ENCODE measurements at places on chromosomes 7 and 10.

GRCh38 chr7:39433550-39433949, 132.7 kb upstream of the YAE1 start:
- no peak for DNase-seq

DNA sequence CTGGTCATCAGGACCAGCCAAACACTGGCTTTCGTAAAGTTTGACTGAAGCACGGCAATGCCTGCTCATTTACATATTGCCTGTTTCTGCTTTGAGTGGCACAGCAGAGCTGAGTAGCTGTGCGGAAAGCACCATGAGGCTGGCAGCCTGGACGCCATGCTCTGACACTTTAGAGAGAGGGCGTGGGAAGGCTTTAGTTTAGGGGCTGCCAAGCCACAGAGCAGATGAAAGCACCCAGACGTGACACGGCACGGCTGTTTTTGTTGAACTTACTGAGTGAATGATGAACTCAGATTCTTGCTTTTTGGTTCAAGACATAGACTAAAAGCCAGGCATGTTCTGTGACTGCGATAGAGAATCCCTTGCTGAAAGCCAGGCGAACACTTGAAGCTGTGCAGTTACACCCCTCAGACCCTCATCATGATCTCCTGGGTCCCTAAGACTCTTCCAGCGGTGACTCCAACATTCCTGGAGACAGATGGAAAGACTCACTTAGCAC, 182.1 kb downstream of the ZMYND11 start:
- peak; percentile 61 for DNase-seq

DNA sequence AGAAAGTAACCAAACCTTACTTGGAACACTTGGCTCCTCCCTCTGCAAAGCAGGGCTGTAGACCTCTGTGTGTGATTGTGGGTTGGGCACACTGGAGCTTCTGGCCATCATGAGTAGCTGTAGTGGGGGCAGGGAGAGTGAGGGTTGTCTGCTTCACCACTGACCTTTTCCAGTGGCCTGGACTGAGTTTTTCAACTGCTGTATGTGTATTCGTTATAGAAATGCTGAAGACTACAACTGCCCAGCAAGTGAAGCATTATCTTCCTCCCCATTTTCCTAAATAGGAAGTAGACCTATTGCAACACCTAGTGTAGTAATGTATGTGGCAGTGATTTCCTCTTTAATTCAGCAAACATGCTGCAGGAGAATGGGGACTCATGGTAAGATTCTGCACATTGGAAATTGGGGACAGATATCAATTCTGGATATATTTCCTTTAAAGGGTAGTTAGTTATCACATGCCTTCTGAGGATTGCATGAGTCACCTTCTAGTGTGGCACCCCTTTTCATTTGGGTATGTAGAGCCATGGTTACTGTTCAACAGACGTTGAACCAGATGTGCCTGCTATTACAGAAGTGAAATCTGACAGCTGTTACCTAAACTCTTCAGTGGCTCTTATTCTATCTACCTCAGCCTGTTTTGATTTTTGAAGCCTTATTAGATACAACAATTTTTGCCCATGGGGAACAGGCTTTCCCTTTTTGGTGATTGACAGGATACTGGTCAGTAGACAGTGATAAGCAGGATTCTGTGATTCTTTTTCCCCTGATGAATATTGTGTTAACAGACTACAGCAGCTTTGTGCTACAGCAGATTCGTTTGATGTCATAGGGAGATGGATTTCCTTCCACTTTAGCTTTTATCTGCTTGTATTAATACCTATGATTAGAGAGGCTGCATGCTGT, 130.9 kb downstream of the SND1 start:
- DNase-seq, result no peak

DNA sequence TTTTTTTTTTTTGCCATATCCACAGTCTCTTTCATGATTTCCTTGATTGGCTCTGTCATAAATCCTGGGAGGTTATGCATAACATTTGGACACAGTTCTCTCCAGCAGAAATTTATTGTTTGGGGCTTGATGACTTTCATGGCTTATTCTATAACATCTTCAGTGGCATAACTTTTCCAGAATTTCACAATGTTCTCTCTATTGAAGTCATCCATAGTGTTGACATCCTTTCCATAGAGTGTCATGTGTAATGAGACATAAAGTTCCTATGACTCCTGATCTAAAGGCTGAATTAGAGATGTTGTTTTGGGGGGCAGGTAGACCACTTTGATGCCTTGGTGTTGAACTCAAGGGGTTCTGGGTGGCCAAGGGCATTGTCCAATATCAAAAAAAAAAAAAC, 36.7 kb upstream of the STK17A start:
- no peak for DNase-seq

Measured in astrocyte of the hippocampus (primary cell).